ENCODE measurements at places on chromosomes 6 and 20.

DNA sequence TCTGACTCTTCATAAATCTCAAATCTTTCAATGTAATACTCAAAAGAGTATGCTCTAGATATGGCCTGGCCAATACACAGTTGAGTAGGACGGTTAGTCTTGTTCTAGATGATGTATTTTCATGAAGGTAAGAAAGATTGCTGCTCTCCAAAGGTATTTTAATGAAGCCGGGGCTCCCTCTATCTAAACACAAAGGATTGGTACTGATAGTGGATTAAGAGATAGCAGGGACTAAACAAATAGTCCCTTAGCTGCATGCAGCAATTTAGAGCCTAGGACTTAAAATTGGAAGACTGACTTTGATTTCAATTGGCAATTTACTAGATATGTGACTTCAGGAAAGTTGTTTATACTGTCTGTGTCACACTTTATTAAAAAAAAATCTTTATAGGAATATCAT lies 31.4 kb upstream of the TENT5A start:
- no peak for DNase-seq

DNA sequence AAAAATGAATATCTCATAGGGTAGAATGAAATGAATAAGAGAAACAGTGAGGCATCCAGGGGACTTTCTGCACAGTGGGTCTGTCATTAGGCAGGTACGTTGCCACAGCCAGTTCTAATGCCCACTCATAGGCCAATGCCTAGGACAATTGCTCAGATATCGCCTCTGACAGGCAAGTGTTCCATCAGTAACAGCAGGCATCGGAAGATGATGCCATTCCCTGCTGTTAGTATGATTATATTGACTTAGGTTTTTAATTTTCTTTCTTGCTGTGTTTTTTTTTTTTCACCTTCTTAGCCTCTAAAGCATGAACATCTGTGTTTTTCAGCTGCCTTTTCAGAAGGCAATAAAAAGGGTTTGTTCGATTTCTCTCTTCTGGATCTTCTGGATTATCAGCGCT lies 90.7 kb downstream of the PRL start:
- DNase-seq, result no peak

DNA sequence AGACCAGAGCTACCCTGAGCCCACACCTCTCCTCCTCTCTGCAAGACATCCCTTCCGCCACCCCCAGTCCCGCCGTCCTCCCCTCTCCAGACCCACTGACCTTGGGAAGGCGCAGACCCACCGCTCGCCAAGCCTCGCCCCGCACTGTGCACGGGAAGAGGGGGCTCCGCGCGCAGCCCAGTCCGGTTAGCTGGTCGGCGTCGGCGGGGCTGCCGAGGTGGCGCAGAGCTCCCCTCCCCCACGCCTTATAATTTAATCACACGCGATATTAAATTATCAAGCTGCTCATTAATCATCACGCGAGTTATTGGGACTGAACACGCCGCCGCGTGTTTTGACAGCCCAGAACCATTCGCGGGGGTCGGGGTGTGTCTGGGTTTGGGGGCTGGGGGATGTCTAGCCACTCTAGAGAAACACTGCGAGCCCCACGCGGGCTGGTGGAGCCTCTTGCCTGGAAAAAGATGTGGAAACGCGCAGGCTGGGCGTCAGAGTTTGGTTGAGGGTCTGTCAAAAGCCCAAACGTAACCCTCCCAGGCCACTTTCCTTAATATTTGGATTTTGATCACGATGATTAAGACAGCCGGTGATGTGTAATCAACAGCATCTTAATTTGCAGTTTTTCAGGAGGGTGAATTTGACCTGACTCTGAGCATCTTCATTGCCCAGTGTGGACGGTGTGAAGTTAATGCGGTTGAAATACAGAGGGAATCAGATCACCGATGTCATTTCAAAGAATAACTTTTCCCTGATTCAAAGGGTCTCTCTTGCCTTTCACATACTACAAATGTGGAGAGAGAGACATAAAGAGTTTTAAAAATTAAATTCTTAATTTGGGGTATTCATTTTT lies at the start of gene LINC00237:
LINC00237 (minus strand) TSS at position 188 of the 847 bp plus-strand sequence.
- DNase-seq, result no peak

- peak; percentile 71 for DNase-seq
These were observed 15.0 kb downstream of the ZNF217 start for GRCh38 chr20:53578492-53579222.

- no peak for DNase-seq
These were observed 77.1 kb downstream of the FARS2 start for GRCh38 chr6:5338177-5338960.

DNA sequence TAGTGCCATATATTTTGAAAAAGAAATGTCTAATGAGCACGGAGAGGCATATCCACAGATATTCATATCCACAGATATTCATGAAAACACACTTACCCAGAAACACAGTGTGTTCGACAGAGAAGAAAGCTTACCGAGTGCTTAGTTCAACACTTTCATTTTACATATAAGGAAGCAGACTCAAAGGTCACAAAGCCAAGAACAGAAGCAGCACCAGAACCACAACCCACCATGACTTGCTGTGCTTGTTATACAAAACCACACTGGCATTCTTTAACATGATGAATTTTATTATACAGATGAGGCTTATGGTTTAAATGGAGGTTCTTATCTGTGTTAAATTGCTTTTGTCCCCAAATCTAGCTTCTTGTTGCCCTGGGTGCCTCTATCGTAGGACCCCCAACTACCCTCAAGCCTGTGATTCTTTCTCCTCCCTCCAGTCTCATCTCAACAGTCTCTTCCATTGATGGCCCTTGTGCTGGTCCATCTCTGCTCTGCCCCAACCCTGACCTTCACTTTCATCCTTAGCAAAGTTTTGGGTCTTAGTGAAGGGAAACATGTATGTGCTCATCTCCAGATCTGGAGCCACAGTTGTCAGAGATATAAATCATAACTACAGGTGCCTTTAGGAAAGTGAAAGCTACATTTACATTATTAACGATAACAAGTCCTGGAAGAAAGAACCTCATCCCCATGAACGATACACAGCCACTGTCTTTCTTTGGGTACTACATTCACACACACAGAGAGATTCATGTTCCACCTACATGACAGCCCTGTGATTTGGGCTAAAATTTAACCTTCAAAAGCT lies 40.0 kb downstream of the SF3B5 start:
- no peak for DNase-seq

- DNase-seq, result no peak
These were observed 321.1 kb upstream of the NT5E start for GRCh38 chr6:85128781-85129180.

DNA sequence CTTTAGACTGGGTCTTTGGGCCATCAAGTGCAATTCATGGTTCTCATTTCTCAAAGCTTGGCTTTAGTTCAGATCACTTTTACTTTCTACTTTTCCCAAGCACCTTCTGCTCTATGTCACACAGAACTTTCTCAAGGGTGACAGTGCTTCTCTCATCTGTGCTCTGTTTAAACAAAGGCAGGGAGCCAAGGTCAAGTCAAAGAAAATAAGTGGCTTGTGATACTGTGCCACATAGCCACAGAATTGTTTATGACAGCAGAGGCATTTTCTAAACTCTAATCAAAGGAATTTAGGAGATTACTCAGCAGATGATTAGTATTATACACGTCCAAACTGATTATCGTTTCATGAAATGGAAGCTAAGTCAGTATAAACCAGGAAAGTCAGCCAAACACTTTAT lies 348.0 kb downstream of the HDGFL1 start:
- no peak for DNase-seq

- DNase-seq, result no peak
These were observed 51.7 kb downstream of the CPXM1 start for GRCh38 chr20:2748551-2749342.

- DNase-seq, result peak; percentile 75
These were observed 25.8 kb downstream of the SERPINB9 start for GRCh38 chr6:2877057-2877882.

GRCh38 chr6:6148192-6148815 lies 141.6 kb upstream of the NRN1 start:
- no peak for DNase-seq

- no peak for DNase-seq
These were observed 166.2 kb downstream of the TRIM27 start for GRCh38 chr6:28757429-28758045.

DNA sequence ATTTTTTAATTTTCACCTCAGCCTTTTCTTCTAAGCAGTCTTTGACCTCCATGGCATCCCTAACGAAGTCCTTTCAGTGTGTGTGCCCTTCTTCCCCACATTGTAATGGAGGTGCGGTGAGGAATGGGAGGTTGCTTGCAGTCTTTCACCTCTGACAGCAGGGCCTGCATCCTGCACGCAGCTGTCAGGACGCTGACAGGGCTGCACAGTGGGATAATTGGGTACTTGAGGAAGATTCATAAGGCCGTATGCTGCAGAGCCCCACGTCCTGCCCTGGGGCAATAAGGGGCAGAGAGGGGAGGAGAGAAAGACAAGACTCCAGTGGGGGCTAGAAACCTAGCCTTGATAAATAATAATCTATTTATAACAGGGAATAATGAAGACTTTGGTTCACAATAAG lies 184.7 kb downstream of the SAMD5 start:
- no peak for DNase-seq

DNA sequence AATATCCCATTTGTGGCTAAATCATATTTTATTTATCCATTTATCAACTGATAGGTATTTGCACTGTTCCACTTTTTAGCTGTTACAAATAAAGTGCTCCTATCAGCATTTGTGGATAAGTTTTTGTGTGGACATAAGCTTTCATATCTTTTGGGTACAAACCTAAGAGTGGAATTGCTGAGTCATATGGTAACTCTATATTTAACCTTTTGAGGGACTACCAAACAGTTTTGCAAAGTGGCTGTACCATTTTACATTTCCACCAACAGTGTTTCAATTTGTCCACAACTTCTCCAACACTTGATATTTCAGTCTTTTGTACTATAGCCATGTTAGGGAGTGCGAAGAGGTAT lies 23.6 kb upstream of the ECHDC1 start:
- DNase-seq, result no peak
